ENCODE measurements at places on chromosomes 3 and 15.
A peak's percentile ranks its signal among the peaks of the same experiment; 100 is the strongest.

DNA sequence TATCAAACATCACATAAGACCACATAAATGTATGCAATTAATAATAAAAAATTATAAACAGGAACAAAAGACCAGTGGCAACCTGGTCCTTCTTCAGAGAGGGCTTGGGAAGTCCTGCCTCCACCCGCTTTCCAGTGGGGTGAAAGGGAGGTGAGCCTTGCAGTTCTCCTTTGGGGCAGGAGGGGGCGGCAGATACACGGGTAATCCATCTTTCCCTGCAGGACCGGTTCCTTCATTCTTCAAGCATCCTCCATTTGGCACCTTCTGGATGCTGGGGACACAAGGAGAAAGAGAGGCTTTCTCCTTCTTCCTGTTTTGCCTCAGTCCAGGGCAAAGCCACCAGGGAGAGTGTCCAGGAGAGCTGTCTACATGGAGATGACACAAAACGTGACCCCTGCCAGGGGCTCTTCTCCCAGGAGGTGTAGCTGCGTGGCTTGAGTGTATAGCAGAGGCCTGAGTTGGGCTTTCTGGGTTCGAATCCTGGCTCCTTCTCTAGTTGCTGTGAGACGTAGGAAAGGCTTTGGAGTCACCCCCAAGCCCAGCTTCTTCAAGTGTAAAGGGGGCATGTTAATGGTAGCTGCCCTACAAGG, 23.2 kb downstream of the RPLP1 start:
- peak; percentile 50 for DNase-seq

DNA sequence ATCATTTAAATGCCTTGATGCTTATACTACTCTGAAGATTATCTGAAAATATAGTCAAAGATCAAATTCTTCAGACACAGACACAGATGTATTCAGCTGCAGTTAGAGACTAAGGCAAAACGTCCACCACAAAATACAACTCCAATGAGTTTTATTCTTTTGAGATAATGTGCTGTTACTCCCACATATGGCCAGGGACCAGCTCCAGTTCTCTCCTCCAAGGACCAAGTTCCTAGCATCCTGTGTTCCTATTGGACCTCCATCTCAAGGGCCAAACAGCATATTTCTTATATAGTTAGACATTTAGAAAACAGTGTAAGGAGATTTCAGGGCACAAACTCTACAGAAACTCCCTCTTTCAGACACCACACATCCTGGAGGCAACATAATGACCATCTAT, 27.1 kb downstream of the IP6K1 start:
- no peak for DNase-seq

GRCh38 chr3:191555037-191555436, 94.1 kb downstream of the PYDC2 start:
- DNase-seq: no peak

DNA sequence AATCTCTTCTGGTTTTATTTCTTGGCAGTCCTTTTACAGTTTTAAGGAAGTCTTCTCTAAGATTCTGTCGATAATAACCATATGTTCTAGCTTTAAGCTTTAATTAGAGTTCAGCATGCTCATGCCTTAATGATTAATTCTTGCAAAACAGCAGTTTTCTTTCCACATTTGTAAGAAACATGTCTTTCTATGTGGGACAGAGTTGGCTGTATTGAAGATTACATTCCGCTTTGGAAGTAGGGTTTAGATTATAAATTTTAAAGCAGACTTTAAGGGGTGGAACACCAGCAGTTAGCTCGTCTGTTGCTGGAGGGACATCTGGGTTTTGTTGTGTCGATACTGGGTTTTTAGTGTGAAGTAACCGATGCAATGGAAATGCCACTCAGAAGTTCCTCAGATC, 35.3 kb downstream of the SQOR start:
- no peak for DNase-seq

DNA sequence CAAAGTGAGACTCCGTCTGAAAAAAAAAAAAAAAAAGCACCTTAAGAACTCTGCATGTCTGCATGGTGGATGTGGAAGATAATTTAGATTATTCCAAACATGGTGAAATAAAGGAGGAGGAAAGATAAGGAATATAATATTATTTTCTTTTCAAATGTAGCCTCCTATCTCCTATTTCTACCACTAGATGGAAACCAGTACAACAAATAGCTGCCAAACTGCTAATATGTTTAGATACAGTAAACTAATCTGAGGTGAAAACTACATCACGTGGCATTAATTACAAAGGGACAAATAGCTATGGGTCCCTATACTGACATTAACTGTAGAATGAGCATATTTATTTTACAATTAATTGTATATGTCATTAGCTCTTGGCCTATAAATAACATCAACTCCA, 197.8 kb downstream of the TBC1D5 start:
- DNase-seq: no peak

GRCh38 chr15:41978534-41978933, 6.2 kb upstream of the EHD4 start:
- no peak for DNase-seq

GRCh38 chr3:97927704-97928103, 44.5 kb downstream of the RIOX2 start:
- no peak for DNase-seq

- no peak for DNase-seq
Observed at GRCh38 chr3:158205994-158206393, 96.1 kb downstream of the RSRC1 start.

Measured in GDM1 (cell line).